Suppressor macrophage (primary cell): ENCODE measurements at places on chromosomes 4 and X.

DNA sequence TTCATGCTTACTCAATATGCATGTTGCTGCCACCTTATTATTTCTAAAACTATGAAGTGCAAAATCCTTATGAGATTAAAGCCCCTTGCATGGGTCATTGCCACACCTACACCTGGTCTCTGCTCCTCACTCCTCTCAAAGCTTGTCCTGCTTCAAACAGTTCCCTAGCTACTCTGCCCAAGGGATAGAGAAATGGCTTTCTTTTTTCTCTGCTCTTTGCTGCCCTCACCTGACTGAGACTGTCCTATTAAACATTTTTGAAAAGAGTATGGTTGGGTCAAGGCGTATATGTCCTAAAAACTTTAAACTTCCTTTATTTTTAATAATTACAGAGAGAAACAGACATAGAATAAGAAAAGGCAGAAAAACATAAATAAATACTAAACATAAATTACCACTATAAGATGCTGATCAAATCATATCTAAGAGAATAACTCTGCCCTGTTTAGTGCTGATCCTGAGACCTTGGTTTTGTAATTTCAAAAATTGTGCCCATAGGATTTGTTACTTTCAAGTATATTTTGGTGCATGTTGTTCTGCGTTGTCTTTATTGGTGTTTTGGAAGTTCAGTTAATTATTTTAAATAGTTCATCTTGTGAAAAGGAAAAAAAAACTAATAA, 704.9 kb upstream of the PABPC4L start:
- no peak for DNase-seq

DNA sequence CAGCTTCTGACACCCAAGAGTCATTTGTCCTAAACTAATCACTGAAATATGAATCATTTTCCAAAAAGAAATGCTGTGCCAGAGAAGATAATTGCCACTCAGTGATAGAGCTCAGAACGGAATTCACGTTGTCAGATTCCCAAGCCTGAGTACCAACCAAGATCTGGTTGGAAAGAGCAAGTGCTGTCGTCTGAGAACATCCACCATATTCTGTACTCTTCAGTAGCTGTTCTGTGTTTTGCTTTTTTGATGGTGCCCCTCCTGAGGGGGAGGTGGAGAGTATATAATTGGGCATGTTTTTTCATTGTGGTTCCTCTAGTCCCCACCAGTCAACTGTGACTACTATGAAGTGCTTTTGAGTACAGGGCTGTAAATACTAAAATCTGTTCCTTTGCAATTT, 13.2 kb downstream of the RUFY3 start:
- no peak for DNase-seq

DNA sequence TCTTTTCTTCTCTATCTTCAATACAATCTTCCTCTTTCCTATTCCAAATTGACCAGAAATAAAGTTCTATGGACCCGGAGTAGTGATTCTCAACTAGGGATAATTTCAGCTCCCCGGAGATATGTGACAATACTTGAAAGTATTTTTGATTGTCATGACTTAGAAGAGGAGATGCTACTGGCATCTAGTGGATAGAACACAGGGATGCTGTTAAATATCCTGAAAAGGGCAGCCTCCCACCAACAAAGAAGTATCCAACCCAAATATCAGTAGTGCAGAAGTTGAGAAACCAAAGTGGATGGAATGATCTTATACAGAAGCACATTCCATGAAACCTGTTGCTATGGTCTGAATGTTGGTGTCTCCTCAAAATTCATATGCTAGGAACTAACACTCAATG, 65.7 kb upstream of the NDST3 start:
- no peak for DNase-seq

DNA sequence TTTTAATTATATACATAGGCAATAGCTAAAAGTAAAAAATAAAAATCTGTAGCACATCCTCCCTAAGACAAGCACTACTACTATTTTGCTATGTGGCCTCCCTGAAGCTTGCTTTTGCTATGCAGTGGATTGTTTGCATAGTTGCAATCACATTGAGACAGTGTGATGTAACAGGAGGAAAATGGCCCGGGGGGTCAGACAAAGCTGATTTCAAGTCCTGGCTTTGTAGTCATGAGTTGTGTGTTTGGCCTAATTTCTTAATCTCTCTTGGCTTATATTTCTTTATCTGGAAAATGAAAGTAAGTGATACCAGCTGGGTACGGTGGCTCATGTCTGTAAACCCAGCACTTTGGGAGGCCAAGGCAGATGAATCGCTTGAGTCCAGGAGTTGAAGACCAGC, 166.6 kb downstream of the LHFPL1 start:
- no peak for DNase-seq

DNA sequence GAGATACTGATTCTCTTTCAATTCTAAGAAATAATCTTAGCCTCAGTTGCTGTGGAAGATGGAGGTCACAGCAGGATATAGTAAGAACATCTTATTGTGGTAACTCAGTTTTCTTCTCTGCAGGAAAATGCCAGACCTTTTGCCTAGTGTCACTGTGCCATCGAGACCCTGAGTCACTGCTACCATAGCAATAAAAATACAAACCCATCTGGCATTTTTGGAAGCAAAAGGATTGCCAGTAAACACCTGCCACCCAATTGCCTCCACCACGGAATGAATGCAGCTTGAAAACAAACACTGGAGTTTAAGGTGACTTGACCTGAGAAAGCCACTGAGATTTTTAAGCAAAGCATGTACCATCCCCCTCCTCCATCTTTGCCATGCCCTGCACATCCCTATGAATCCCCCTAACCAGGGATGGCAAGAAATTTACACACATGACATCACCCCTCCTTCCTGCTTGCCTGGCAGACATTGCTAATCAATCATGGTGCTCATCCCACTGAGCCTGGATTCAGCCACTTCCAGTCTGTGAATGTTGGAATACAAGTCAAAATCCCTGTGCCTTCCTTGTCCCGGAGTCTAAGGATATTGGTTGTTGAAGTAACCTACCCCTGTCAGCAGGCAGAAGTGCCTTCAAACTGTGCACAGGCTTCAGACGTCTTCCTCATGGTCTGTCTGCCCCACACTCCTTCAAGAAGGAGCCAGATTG, 59.6 kb upstream of the MAMLD1 start:
- DNase-seq: no peak

DNA sequence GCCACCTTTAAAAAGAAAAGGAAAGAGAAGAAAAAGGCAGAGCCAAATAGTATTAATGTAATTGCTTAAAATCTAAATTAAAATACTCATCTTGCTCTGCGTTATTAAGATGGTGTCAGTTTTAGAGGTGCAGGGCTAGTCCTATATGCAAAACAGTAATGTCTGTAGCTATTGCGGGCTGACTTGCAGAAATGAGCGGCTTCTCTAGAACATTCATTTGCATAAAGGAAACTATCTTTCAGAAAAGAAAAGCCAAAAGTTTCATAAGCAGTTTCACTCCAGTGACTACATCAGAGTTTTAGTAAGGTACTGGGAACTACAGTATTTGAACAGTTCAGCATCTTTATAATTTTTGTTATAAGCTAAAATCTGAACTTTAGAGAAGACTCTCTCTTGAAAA, 6.0 kb downstream of the SMAD1 start:
- peak; percentile 55 for DNase-seq
